ENCODE measurements at places on chromosomes 7 and 10. TPM values are rescaled to one million over a fixed set of nuclear protein-coding genes. Genes with fewer than 3 reads are reported as not detected.

Gene ITIH2
- total RNA-seq, result not detected

Gene ZNF425
- total RNA-seq, result 3.0 TPM

Gene TMEM273
- total RNA-seq, result 26.6 TPM

Gene HIPK2
- total RNA-seq, result 48.2 TPM

Gene OR2A12
- not detected for total RNA-seq

Gene TRIM24
- total RNA-seq, result 44.1 TPM

Gene ANKRD7
- not detected for total RNA-seq

Gene CELF2
- 36.9 TPM for total RNA-seq

Gene NODAL
- not detected for total RNA-seq

Gene AGAP5
- total RNA-seq, result 17.7 TPM

Gene POLD2
- 92.0 TPM for total RNA-seq

Gene CFTR
- total RNA-seq, result 1.9 TPM

Gene MSMB
- not detected for total RNA-seq

Gene CCL24
- not detected for total RNA-seq

Gene ACSM6
- total RNA-seq, result 1.8 TPM

Gene PLA2G12B
- not detected for total RNA-seq

Gene SORCS1
- total RNA-seq, result 0.99 TPM

Gene PRPS1L1
- total RNA-seq, result not detected

Gene TRIM50
- not detected for total RNA-seq
